Motor neuron (in vitro differentiated cells): ENCODE measurements at places on chromosomes 13 and 19.

DNA sequence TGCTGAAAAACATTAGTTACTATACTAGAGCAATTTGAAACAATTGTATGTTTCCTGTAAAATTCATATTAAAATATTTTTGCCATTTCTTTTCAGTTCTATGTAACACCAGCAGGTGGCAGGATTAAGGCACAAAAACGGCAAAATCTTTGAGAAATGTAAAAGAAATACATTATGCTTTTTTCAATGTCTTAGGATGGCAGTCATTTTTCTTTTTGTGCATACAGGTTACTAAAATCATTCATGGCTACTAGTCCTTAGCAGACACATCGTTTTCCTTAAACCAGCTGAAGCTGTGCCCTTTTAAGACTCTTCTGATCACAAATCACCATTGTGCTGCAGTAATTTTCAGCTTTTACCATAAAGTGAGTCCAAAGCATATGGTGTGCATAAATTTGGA is 800.7 kb upstream of the SLITRK5 start:
- no peak for ATAC-seq

GRCh38 chr13:46310066-46310465 is 77.0 kb downstream of the RUBCNL start:
- ATAC-seq = no peak

DNA sequence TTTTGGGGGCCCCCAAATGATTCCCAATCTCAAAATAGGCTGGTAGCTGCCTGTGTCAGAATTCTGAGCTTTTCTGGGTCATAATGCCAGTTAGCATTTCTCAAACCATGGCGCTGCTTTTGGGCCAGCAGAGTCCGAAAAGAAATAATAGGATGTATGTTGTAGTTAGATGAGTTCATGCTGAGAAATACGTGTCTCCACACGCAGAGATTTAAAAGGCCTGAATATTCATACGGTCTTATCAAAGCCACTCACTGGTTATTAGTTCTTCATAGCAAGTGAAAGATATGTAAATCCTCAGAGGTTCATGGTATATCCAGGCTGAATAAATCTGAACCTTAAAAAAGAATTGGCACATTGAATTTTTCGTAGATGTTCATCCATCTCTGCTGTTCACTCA is 124.5 kb downstream of the SHISA2 start:
- no peak for ATAC-seq

GRCh38 chr19:56508290-56508778 is 679 bp downstream of the ZNF471 start:
- ATAC-seq = no peak

GRCh38 chr19:29121684-29122083 is 91.3 kb downstream of the UQCRFS1 start:
- ATAC-seq = peak; percentile 84

DNA sequence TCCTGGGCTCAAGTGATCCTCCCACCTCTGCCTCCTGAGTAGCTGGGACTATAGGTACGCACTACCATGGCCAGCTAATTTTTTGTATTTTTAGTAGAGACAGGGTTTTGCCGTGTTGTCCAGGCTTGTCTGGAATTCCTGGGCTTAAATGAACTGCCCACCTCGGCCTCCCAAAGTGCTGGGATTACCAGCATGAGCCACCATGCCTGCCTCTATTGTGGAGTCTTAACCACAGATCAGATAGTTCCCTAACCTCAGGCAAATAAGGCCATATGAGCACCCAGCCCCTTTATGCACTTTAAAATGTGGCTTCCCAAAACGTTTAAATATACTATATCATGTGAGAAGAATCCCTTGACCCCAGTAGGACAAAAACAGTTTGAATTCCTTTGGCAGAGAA is 16.4 kb downstream of the CNMD start:
- ATAC-seq = no peak

DNA sequence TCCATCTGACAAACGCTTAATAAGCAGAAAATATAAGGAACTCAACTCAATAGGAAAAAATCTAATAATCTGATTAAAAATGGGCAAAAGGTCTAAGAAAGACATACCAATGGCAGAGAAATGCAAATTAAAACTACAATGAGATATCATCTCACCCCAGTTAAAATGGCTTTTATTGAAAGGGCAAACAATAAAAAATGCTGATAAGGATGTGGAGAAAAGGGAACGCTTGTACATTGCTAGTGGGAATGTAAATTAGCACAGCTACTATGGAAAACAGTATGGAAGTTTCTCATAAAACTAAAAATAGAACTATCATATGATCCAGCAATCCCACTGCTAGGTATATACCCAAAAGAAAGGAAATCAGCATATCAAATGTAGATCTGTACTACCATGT is 508.8 kb upstream of the GPC6 start:
- ATAC-seq = no peak

- no peak for ATAC-seq
Measured at GRCh38 chr13:100724568-100724967, 50.0 kb upstream of the TMTC4 start.

DNA sequence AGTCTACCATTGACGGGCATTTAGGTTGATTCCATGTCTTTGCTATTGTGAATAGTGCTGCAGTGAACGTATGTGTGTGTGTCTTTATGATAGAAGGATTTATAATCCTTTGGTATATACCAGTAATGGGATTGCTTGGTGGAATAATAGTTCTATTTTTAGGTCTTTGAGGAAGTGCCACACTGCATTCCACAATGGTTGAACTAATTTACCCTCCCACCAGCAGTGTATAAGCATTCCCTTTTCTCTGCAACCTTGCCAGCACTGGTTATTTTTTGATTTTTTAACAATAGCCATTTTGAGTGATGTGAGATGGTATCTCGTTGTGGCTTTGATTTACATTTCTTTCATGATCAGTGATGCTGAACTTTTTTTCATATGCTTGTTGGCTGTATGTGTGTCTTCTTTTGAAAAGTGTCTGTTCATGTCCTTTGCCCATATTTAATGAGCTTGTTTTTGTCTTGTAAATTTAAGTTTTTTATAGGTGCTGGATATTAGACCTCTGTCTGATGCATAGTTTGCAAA is 37.5 kb downstream of the RFC3 start:
- no peak for ATAC-seq

GRCh38 chr13:110648146-110648819 is 32.9 kb downstream of the NAXD start:
- ATAC-seq = peak; percentile 78

DNA sequence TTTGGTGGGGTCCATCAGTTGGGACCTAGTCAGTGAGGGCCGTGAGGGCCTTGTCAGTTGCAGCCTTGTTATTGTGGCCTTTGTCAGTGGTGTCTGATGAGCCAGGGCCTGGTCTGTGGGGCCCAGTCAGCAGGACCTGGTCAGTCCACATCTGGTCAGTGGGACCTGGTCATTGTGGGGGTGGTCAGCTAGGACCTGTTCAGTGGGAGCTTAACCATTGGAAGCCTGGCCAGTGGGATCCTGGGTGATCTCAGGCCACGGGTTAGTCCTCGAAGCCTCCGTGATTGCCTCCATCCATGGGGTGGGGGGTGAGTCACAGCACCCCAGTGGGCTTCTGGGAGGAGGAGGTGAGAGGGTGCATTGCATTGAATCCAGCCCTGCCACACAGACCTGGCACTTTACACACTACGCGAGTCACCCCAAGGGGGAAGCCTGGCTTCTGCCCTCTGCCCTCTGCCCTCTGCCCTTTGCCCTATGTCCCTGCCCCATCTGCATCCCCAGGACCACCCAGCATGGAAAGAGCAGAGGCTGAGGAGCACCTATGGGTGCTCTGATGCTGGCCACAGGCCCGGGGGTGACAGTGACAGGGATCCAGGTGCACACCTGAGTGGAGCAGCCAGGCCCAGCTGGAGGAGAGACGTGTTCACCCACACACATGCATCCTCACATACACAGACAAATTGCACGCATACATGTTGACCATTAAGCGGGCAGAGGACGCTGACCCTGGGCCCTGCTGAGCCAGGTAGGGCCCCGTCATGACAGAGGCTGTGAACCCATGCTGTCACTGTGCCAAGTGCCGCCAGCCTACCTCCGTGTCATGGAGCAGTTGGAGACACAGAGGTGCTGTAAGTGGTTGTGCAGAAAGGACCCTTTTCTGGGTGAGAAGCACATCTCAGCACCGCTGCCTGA is 59.8 kb upstream of the TPM4 start:
- no peak for ATAC-seq

GRCh38 chr13:65605396-65605795 is 1624.7 kb downstream of the PCDH9 start:
- ATAC-seq = no peak

DNA sequence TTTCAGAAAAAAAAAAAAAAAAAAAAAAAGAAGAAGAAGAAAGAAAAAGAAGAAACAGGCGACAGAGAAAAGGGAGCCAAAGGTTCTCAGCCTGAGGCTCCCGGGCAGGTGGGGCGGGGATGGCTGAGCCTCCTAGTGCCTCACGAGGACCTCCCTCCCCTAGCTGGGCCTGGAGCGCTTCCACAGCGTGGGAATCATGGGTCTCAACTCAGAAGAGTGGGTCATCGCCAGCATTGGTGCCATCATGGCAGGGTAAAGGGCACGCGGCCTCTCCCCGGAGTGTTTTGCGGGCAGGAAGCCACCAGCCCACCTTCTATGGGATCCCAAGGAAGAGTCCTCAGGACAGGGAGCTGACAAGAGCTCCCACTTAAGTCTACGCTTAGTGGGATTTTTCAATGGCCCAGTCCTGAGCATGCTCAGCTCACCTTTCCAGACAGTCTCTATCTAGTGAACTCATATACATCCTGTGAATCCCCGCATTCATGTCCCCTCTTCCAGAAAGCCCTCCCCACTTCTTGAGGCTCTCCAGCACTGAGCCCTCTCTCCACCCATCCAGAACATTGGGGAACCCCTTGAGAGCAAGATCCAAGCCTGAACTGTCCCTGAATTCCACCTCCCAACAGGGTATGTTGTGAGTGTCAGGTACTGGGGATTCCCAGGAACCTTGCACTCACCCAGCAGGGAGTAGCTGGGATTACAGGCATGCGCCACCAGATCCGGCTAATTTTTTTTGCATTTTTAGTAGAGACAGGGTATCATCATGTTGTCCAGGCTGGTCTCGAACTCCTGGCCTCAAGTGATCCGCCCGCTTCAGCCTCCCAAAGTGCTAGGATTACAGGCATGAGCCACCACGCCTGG is 69.6 kb downstream of the ACSBG2 start:
- ATAC-seq = no peak

- no peak for ATAC-seq
Measured at GRCh38 chr13:93304868-93305613, 78.4 kb downstream of the GPC6 start.

DNA sequence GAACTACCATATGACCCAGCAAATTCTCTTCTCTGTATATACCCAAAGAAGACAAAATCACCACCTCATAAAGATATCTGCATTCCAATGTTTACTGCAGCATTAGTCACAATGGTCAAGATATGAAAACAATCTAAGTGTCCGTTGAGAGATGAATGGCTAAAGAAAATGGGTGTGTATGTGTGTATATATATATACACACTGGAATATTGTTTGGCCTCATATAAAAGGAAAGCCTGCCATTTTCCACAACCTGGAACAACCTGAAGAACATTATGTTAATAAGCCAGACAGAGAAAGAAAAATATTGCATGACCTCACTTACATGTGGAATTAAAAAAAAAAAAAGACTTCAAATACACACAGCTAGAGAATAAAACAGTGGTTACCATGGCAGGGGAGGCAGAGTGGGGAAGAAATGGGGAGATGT is 29.5 kb upstream of the RBM26 start:
- ATAC-seq = no peak

- no peak for ATAC-seq
Measured at GRCh38 chr13:26749285-26749684, 11.3 kb downstream of the GPR12 start.

GRCh38 chr19:5637971-5638370 is 15.1 kb downstream of the SAFB start:
- no peak for ATAC-seq

GRCh38 chr19:39582891-39583625 is 19.3 kb upstream of the LGALS13 start:
- no peak for ATAC-seq

DNA sequence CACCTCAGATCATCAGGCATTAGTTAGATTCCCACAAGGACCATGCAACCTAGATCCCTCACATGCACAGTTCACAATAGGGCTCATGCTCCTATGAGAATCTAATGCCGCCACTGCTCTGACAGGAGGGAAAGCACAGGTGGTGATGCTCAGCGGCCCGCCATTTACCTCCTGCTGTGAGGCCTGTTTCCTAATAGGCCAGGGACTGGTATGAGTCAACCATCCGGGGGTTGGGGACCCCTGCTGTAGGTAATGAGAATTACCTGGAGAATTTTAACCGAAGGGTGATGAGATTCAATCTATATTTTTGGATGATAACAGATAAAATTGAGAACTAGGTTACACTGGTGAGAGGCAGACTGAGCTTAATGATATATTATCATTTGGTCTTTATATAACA is 101.4 kb downstream of the LACC1 start:
- ATAC-seq = no peak

GRCh38 chr19:35557539-35558399 is 5.7 kb downstream of the ATP4A start:
- peak; percentile 90 for ATAC-seq

DNA sequence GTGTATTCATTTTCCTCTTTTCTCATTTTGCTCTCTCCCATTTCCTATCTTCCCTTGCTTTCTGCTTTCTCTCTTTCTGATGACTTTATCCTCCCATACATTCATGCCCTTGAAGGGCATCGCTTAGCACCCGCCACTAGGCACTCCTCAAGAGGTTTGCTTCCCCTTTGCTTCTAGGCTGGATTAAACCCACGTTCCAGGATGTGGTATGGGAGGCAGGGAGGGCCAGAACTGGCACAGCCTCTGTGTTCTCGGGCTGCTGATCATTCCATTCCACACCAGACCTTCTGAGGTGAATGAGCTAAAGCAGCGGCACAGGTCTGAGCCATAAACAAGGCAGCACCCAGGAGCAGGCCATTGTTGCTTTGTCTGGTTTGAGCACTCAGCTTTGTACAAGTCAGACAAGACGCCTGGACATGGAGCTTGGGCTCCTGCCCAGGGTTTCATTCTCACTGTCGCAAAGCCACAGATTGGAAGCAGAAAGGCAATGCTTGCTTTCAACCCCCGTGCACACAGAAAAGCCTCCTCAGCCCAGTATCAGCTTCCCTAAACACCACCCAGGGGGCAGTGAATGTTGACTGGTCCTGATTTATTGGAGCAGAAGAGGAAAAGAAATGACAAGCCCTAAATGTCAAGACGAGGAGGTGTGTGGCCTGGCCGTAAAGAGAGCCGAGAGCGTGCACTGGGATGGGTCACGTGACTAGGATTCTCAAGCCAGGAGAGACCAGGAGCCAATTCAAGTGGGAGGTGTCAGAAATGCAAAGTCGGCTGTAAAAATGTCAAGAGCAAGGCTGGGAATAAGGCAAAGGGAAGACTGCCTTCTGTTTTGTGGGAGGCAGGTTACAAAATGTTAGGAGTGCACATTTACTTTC is 218.0 kb upstream of the SERP2 start:
- peak; percentile 69 for ATAC-seq

GRCh38 chr13:26515721-26516120 is 41.8 kb upstream of the WASF3 start:
- no peak for ATAC-seq

DNA sequence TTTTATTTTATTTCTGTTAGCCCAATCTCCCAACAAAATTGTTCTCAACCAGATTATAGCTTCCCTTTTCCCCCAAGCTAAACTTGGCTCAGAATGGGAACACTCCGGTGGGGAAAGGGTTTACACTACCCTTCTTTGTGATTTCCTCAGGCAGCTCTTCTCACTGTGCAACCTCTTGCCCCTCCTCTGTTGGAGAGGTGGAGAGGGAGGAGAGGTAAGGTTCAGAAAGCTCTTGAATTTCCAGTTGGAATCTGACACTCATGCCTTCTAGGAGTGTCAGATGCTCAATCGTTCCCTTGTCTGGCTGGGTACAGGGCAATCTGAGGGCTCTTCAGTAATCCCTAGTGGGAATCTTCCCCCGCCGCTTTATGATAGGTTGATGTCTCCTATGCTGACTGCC is 486.1 kb upstream of the KLF12 start:
- ATAC-seq = no peak
